ENCODE measurements at places on chromosomes 4 and X.
A peak's percentile ranks its signal among the peaks of the same experiment; 100 is the strongest.

GRCh38 chr4:41303372-41304118, 46.8 kb downstream of the UCHL1 start:
- no peak for DNase-seq

DNA sequence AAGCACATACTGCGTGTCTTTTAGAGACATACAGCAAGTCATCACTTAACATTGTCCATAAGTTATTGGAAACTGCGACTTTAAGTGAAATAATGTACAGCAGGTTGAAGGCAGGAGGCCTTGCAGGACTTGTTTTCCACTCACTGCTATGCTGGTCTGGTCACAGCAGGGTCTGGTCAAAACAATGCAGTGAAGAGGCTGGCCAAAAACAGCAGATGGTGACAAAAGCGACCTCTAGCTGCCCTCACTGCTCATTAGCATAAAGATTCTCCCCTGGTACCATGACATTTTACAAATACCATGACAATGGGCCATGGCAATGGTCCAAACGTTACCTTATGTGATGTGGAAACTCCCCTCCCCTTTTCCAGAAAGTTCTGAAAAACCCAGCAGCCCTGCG, 1283.6 kb downstream of the FSTL5 start:
- no peak for DNase-seq

DNA sequence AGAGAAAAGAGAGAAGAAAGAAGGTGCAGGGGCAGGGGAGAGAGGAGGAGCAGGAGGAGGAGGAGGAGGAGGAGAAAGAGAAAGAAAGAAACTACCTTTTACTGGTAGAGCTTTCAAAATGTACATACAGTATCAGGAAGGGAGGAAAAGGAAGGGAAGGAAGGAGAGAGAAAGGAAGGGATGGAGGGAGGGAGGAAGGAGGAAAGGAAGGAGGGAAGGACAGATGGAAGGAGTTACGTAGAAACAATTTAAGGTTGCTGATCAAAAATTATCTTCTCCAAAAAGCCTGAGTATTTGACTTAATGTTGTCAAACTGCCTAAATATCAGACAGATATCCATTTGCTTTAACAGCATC, 13.4 kb downstream of the TBC1D9 start:
- DNase-seq = no peak

- no peak for DNase-seq
Observed at GRCh38 chrX:71081330-71082123, 13.4 kb upstream of the SNX12 start.

GRCh38 chr4:8225706-8226443, 26.8 kb downstream of the SH3TC1 start:
- no peak for DNase-seq

DNA sequence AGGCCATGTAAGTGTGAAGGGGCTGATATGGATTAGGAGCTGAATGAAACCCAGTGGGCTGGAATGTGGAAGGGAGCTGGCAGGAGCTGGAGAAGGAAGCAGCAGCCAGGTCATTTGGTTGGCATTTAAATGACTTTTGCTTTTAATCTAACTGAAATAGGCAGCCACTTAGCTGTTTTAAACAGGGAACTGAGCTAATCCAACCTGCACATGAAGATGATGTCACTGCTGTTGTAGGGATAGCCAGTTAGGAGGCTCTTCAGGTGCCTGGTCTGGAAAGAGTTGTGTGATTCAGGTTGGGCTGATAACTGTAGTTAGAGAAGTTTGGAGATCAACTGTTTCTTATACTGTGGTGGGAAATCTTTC, 122.4 kb downstream of the PALLD start:
- no peak for DNase-seq

GRCh38 chr4:84796394-84796793, 170.1 kb downstream of the WDFY3 start:
- no peak for DNase-seq

GRCh38 chr4:8727131-8727530, 134.6 kb downstream of the CPZ start:
- DNase-seq = no peak

- DNase-seq = no peak
Observed at GRCh38 chr4:10115271-10115796, 1.3 kb downstream of the WDR1 start.

DNA sequence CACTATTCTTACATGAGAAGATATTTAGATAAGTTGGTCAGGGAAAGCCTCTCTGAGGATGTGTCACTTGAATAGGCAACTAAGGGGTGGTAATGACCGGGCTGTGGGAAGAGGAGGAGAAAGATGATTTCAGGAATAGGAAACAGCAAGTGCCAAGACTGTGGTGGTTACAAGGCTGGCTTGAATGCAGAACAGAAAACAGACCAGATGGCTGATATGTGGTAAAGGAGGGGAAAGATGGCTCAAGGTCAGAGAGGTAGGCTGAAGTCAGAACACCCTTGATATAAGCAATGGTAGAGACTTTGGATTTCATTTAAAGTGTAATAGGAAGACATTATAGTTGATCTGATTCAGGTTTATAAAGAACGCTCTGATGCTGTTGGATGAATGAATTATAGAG, 15.0 kb downstream of the TLR7 start:
- DNase-seq = no peak

- DNase-seq = no peak
Observed at GRCh38 chr4:88070031-88070430, 62.6 kb downstream of the PKD2 start.

- DNase-seq = no peak
Observed at GRCh38 chrX:46587158-46587557, 13.6 kb downstream of the CHST7 start.

- DNase-seq = no peak
Observed at GRCh38 chr4:35562861-35563260, 681.5 kb downstream of the ARAP2 start.

- DNase-seq = no peak
Observed at GRCh38 chr4:47084111-47084510, 52.7 kb downstream of the GABRB1 start.

DNA sequence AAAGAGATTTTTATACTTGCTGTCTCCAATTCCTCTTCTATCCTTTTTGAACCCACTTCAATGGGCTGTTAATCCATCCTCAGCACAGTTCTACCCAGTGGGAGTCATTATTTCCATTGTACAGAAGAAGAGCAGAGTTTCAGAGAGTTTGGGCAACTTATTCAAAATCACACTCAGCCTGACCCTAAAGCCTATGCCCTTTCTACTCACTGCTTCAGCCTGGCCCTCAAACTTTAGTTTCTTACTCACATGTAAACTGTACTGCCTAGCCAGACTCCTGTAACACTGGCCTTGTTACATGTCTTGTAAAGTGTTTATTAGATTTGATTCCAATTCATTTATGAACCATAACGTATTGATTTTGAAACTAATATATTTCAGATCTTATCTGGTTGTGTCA, 25.1 kb upstream of the USO1 start:
- DNase-seq = no peak

DNA sequence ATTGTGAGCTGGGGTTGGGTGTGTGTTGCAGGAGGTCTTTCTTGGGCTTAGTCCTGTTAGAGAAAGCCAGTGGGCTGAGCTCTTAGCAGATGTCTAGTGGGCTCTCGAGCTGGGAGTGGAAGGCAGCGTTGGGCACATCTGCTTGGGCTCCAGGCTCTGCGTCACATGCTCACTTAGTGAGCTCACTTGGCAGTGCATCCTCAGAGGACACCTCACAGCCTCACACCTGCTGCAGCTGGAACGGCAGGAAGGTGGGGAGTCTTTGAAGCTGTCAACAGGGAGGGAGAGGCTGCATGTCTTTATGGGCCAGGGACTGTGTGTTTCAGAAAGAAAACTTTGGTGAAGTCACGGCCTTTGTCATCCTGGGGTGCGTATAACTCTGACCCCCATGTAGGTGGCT, 82.2 kb downstream of the PSAPL1 start:
- DNase-seq = no peak

DNA sequence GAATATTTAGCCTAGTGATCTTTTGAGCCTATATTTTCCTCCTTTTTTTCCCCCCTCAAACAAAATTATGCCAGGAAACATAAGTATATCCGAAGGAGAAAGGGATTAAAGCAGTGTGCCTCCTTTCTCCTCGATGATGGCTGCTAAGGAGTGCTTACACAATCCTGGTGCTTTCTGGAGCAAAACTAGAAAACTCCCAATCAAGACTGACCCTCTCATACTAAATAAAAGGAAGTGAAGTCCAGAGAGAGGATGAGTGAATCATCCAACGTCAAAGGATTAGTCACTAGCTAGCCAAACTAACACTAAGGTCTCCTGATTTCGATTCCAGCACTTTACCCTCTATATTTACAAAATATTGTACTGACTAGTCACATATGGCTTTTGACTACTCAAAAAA, 146.8 kb downstream of the PPP3CA start:
- DNase-seq = no peak

GRCh38 chr4:123236606-123237005, 160.0 kb upstream of the SPRY1 start:
- DNase-seq = no peak

DNA sequence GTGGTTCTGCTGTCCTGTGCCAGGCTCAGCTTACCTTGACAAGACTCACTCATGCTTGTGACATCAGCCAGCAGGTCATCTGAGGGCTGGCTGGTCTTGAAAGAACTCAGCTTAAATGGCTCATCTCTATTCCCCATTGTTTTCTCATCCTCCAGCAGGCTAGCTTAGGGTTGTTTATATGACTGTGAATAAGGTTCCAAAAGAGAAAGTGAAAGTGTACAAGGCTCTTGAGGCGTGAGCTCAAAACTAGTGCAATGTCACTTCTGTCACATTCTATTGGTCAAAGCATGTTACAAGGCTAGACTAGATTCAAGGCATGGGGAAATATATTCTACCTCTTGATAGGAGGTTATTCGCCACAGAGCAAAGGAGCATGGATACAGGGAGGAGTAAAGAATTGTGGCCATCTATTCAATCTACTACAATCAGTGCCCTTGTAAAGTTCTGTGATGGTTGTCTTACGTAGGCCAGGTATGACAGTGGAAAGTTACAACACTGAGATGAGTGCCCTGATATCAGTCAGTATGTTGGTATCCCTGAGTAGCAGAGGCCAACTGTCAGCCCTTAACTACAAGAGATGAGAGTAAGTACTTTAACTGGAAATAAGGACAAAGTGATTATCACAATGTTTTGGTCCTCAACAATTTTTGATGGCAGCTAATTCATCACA, 19.8 kb upstream of the TMLHE start:
- no peak for DNase-seq

DNA sequence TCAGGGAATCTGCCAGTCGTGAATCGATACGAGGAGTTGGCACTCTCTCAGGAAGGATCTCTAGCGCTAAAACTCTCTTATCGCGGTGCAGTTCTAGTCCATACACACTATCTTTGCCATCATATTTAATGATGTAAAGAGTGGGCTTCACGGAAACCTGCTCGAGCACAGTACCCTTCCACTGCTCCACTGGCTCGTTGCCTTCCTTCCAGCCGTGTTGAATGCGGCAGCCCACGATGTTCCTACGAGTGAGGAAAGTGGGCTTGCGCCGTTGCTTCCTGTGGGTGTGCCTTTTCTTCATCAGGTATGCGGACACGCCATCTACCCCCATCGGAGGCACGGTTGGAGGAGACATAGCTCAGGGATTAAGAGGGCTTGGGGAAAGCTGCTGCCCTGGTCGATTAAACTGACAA, 661 bp downstream of the SPIN4 start:
- peak; percentile 15 for DNase-seq

- DNase-seq = no peak
Observed at GRCh38 chrX:49249616-49250015, 14.3 kb downstream of the CCDC22 start.

GRCh38 chr4:174495626-174496025, 26.7 kb downstream of the HPGD start:
- no peak for DNase-seq

DNA sequence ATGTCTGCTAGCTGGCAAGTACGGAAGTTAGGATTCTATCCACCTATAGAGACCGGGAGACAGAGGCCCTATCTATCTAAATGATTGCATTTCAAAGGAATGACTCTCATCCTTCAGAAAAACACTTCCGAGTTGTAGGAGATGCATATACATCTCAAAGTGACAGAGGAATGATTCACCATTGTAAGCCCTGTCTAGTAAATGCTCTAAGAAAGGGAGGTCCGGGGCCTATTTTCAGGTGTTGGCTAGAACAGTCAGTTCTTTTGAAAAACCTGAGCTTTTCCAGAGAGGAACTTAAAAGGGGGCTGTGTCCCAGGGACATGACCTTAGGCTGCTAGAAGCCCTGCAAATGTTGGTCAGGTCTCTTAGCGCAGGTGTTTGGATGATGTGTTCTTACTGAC, 262.9 kb upstream of the IL1RAPL1 start:
- DNase-seq = no peak

DNA sequence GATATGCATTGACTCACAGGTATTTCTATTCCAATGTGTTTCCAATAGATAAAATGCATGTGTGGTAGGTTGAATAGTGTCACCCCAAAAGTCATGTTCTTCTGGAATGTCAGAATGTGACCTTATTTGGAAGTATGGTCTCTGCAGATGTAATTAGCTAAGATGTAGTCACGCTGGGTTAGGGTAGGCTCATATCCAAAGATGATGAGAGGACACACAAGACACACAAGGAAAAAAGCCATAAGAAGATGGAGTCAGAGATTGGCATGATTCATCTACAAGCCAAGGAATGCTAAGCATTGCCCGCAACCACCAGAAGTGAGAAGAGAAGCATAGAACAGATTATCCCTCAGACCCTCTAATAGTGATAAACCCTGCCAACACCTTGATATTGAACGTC, 17.5 kb downstream of the ZNF330 start:
- DNase-seq = no peak

GRCh38 chr4:159395693-159396092, 292.8 kb downstream of the RAPGEF2 start:
- no peak for DNase-seq

GRCh38 chr4:52263607-52264006, 212.5 kb downstream of the SPATA18 start:
- peak; percentile 20 for DNase-seq

- DNase-seq = no peak
Observed at GRCh38 chrX:19760841-19761512, 126.4 kb downstream of the SH3KBP1 start.

- no peak for DNase-seq
Observed at GRCh38 chrX:36160081-36160480, 240.5 kb downstream of the CFAP47 start.

GRCh38 chr4:81197864-81198524, 17.0 kb downstream of the PRKG2 start:
- DNase-seq = no peak

- DNase-seq = no peak
Observed at GRCh38 chr4:179040259-179040658, 1598.0 kb upstream of the AGA start.

DNA sequence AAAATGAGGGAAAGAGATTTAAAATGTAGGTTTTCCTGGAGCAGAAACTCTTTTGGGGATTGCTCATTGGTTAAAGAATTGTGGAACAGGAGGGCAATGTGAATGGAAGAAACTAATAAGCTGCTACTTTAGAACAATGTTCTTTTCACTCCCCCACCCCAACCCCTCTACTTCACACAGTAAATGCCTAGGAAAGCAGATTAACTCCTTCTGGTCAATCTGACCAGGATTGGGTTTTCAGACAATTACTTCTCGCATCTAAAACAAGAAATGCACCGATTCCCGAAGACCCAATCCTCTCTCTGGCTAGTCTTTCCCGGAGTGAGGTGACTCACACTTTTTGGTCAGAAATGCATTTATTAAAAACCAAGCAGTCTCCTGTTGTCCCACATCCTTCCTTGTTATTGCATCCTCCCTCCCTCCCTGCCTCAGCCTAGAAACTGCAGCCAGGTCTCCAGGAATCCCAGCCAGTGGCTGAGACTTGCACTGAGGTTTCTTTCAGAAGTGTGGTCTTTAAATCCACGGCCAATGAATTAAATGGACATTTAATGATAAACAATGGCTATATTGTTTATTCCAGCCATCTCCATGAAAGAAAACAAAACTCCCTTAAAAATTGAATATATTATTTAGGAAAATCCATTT, 21.4 kb downstream of the MFAP3L start:
- peak; percentile 76 for DNase-seq

- no peak for DNase-seq
Observed at GRCh38 chrX:25198253-25198652, 182.5 kb upstream of the ARX start.
